Posterior cingulate gyrus (tissue), 11 donors: ENCODE measurements at places on chromosomes 5 and 9.

- DNase-seq: peak; percentile 53
Observed at GRCh38 chr5:548256-548655, 24.0 kb upstream of the SLC9A3 start.

DNA sequence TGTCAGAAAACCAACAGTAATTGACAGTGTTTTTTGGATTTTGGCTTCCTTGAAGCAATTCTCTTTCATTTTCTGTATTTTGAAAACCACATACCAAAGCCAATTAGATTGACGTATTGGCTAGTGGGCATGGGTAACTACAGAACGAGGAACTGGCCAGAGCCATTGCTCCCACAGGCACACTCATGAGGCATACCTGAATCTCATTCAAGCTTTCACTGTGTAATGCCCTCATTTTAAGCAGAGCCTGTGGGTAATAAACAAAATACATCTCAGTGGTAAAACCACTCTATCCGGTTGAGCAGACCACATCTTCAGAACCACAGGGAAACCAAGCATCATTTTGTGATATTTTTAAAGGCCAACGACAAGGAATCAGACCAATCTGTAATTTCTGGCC, 394.1 kb downstream of the ZNF608 start:
- DNase-seq: no peak

- DNase-seq: no peak
Observed at GRCh38 chr5:170849374-170849773, 12.4 kb upstream of the RANBP17 start.

GRCh38 chr9:125650271-125650737, 56.7 kb downstream of the MAPKAP1 start:
- DNase-seq: no peak

DNA sequence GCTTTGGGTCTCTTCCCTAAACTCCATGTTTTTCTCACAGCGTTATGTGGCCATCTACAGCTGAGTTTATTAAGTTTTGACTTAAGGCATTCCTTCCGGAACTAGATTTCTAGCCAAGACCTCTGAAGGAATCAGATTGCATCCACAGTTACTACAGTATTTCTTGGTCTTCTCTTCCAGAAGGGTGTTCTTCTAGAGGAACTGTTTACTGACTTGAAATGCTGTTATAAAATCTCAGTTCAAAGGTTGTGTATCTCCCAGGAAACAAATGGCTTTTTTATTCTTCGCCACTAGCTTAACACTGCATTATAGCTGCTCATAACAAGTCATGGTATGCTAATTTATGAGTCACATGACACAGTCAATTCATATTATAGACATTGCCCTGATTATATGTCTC, 55.3 kb upstream of the RAD23B start:
- no peak for DNase-seq

- peak; percentile 82 for DNase-seq
Observed at GRCh38 chr9:129403779-129404620, 216.9 kb downstream of the C9orf50 start.

DNA sequence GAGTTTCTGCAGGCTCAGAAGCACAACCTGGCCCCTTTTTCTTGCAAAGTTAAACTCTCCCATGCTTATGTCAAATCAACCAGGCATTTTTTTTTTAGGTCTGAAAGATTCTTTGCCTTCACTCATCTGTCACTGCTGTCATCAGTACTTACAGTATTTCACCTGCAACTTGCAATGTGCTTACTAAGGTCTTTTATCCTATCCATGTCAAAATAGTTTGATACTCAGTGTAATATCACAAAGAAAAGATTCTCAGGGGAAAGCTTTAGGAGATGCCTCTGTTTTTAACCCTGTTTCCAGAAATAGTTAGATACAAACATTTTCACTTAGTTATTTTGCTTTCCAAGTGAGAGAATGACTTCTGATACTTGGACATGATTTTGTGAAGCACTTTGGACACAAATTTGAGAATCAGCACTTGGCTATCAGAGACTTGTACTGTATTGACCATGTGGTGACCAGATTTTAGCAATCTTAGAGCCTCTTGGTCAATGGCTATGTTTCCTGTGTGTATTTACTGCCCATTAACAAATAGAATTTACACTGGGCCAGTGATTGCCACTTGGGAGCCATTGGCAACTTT, 428.2 kb downstream of the IRX1 start:
- DNase-seq: no peak

GRCh38 chr9:70297141-70297540, 38.4 kb downstream of the SMC5 start:
- DNase-seq: no peak

GRCh38 chr5:35325836-35326235, 95.5 kb upstream of the PRLR start:
- no peak for DNase-seq

DNA sequence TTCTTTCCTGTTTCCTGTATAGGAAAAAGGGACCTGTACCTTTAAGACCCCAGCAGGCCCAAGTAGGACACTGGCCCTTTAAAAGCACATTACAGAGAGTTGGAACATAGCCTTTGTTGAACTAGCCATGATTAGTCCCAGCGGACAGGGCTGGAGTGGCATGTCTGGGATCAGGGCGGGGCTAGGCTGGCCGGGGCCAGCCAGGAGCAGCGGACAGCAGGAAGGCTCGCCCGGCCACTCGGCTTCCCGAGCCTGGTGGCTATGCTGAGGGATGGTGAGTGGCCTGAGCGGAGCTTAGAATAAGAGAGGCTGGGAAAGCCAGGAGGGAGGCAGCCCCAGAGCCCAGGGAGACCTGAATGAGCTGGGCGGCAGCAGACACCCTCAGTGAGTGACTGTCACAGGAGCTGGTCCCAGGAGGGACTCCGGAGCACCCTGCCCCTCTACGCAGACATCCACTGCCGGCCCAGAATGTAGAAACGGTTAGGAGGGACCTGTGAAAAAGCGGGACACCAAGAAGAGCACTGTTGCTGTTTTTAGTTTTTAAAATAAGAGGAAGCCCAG, 92.1 kb downstream of the DAB2IP start:
- peak; percentile 77 for DNase-seq

- no peak for DNase-seq
Observed at GRCh38 chr5:127667926-127668325, 19.0 kb downstream of the CTXN3 start.

DNA sequence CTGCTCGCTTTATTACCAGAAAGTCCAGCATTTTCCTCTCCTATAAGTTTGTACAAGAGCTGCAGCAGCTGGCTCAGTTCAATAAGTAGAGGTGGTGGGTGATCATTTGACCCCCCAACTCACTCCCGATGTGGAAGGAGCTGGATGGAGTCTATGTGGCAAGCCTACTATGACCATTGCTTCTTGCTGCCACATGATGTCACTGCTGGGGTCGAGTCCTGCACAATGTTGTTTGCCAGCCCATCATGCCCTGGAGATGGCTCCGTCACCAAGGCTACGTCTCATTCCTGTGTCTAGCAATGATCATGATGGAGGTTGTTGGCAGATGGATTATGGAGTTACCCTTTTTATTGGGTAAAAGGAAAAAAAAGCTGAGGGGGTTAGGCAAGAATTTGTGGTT, 266.3 kb downstream of the PSAT1 start:
- DNase-seq: no peak

GRCh38 chr9:22054076-22054475, 45.0 kb upstream of the CDKN2B start:
- DNase-seq: no peak

DNA sequence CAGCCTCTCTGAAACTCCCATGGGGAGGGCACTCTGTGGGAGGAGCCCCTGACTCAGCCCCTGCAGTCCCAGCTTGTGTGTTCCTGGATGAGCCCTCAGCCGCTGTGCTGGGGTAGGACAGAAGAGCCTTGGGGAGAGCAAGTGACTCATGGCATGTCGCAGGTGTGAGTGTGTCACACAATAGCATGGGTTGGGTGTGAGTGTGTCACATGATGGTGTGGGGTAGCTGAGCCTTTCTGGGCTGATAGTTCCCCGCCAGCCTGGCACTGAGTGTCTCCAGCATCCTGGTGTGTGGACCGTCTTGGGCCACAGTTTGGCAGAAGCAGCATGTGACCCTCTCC, 83.4 kb downstream of the PHF2 start:
- no peak for DNase-seq

- DNase-seq: no peak
Observed at GRCh38 chr5:168865968-168866367, 286.8 kb upstream of the PANK3 start.

DNA sequence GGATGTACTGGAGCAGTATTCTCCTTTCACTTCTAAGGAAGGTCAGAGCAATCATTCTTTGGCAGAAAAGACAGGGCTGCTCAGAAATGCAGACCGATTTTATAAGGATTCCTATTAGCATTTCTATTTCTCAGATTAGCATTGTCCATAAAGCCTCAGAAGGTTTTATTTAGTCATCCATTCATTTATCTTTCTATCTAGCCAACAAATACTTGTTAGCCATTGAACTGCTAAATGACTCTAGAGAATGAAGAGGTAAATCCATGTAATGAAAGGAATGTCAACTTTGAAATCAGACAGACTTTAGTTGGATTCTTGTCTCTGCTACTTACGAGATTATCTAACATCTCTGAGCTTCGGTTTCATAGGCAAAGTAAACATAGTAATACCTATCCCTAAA, 165.2 kb downstream of the SLC25A46 start:
- no peak for DNase-seq

DNA sequence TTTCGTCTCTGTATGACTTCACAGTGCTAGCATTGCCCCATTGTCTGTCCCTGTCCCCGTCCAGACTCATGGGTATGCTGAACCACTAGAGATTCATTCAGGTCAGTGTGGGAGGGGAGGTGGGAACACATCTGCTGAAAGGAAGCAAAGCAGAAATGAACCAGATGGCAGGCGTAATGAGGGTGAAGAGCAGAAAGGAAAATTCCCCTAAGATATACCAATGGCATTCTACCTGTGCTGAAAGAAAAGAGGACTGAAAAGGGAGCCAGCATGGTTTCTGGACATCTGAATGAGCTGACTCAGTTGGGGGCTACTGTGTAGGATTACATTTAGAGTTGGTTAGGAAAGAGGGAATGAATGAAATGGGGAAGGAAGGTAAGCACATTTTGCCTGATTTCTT, 678.7 kb downstream of the MAT2B start:
- no peak for DNase-seq

DNA sequence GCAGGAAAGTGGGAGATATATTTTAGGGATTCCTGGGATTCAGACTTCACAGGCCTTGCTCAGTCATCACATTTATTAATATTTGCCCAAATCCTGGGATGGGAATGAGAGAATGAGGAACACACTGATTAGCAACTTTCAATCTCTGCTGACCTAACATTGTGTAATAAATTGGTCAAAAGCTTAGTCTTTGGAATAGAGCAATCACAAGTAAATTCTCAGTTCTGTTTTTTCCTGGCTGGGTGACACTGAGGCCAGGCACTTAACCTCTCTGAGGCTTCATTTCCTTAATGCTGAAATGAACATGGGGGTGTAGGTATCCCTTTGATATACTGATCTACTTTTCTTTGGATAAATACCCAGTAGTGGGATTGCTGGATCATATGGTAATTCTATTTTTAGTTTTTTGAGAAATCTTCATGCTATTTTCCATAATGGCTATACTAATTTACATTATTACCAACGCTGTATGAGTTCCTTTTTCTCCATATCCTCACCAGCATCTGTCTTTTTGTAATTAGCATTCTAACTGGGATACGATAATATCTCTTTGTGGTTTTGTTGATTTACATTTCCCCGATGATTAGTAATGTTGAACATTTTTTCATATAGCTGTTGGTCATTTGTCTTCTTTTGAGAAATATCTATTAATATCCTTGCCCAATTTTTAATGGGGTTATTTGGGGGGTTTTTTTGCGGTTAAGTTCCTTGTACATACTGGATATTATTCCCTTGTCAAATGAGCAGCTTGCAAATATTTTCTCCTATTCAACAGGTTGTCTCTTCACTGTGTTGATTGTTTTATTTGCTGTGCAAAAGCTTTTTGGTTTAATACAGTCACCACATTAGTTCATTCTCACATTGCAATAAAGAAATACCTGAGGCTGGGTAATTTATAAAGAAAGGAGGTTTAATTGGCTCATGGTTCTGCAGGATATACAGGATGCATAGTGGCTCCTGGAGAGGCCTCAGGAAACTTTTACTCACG, 36.8 kb upstream of the NIPBL start:
- DNase-seq: no peak

DNA sequence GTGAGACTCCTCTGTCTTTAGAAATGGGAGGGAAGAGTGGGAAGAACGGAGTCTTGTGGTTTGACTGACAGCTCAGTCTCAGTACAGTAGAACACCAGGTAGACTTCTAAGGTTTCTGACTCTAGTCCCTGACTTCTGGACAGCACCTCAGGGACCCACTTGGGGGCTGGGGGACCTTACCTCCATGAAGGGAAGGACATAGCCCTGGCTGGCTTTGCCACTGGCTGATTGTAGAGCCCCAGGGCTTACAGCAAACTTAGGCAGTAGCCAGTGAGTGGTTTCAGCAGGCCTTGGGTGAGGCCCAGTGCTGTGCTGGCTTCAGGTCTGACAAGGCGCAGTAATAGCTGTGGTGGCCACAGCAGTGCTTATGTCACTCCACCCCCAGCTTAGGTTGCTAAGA, 290.0 kb upstream of the PRR16 start:
- no peak for DNase-seq

- DNase-seq: no peak
Observed at GRCh38 chr9:123741214-123741613, 188.7 kb downstream of the DENND1A start.

DNA sequence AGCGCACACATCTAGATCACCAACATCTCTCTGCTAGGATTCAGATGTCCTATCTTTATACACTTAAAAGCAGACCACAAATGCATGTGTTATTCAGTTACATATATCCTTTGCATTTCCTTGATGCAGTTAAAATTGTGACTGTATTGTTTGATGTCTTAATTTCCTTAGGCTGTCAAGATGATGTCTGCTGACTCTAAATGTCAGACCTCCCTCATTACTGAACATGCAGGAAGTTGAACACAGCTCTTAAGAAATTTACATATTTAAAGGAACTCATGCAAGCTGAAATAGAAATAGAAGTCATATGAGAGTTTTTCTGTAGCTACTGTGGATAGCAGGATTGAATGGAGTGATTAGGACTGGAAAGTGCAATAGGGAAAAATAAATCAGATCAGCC, 336.5 kb upstream of the SEMA6A start:
- no peak for DNase-seq

DNA sequence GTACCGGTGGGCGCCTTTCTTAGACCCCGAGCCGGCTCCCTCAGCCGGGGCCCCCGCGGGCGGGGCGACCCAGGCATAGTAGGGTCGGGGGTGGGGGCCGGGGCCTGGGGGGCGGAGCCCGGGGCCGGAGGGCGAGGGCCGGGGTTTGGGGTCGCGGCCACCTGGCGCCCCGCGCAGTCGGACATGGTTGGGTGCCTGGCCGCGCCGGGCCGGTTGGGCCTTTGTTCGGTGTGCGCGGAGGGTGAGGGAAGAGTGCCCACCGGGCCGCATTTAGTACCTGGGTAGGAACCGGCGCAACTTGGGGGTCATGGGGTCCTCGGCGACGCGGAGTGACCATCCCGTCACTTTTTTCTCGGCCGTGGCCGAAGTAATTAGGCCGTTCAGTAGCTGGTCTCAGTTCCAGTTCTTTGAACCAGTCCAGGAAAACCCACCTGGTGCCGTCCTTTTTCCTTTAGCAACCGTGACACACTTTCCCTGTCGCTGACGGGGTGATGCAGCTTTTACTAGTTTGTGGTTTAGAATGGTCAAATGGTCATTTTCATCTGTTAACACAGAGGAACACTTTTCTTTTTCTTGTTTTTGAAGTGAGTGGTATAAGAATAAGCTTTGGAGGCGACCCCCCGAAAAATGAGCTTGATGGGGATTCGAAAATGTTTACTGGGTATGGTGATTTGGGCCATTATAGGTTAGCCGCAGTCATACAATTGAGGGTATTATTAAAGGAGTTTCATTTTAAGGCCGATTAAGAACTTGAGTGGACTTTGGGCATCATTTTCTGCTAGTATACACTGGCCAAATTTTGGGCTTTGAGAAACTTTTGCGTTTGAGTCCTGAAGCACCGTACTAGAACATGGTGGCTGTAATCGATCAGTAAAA, 589 bp downstream of the CKS2 start:
- DNase-seq: peak; percentile 13
